Activated CD4-positive, alpha-beta memory T cell treated with anti-CD3 and anti-CD28 coated beads, Interleukin-2, amount 10 ng/mL, durations not matched to agents 7 days and 5 days (primary cell): ENCODE measurements at places on chromosomes 3 and 15. TPM values are rescaled to one million over a fixed set of nuclear protein-coding genes. Genes with fewer than 3 reads are reported as not detected.
A peak's percentile ranks its signal among the peaks of the same experiment; 100 is the strongest.

The SLC24A5 gene
- total RNA-seq: not detected

The JMJD7 gene
- 22.4 TPM for total RNA-seq

The RTP1 gene
- total RNA-seq: not detected

The PCYT1A gene
- 73.3 TPM for total RNA-seq

The MESP1 gene
- 3.5 TPM for total RNA-seq

The RARRES1 gene
- not detected for total RNA-seq

The GOLGA6L9 gene
- 1.4 TPM for total RNA-seq

- DNase-seq: no peak
These were observed 236.6 kb downstream of the FGF12 start for GRCh38 chr3:192490720-192491119.

GRCh38 chr3:46297658-46298423 lies 55.6 kb downstream of the CCR3 start:
- DNase-seq: no peak

DNA sequence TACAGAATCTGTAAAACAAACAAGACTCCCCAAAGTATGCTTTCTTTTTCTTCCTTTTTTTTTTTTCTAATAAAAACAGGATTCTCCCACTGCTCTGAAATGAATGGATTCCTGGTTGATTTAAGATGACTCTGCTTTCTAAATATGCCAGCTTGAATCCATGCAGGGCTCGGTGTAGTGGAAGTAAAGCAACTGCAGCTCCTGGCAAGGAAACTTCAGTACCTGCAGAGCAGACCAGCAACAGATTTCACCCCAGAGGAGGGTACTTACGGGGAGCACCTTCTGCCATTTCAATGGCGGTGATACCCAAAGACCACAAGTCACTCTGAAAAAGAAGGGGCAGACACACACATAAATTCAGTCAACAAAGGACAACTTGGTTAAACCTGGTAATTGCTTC lies 150.5 kb upstream of the SLC2A2 start:
- no peak for DNase-seq

- no peak for DNase-seq
These were observed 672 bp downstream of the NEDD4 start for GRCh38 chr15:55992769-55993110.

DNA sequence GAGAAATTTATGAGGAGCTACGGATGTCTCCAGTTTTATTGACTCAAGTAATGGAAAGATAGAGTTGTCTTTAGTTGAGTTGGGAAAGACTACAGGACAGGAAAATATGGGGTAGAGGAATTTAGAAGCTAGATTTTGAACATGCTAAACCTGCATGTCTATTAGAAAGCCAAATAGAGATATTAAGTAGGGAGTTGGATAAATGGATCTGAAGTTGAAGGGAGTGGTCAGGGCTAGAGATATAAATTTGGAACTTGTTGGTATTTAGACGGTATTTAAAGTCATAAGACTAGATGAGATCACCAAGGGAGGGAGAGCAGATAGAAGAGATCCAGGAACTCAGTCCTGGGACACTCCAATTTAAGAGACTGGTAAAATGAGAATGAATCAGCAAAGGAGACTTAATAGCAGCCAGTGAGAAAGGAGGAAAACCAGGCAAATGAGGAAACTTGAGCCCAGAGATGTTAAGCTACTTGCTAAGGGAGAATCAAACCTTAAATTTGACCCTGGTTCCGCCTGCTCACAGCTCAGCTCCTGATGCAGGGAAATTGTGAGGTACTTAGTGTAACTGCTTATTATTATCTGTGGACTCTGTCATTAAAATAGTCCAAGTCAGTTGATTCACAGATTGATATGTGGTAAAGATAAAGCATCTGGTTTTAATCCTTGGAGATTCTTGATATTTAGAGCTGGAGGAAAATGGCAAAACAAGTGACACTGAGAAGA lies 35.8 kb downstream of the ABI3BP start:
- no peak for DNase-seq

- DNase-seq: no peak
These were observed 130.2 kb upstream of the ATP2B2 start for GRCh38 chr3:10635446-10636076.

DNA sequence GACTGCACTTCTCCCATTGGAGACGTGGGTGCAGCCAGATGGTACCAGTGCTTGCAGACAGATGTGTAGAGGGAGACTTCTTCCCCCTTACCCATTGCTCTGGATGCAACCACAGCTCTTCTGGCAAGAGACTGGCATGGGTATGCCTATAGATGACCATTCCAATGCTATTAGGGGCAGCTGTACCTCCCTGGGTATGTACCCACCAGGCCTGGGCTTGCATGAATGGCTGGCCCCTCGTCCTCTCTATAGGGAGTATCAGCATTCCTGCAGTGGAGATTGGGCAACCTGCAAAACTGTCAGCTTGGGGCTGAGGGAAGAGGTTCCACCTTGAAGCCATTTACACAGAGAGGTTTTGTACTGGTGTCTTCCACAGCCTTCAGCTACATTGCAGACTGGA lies 57.6 kb upstream of the FXR1 start:
- no peak for DNase-seq

- DNase-seq: no peak
These were observed 345.6 kb downstream of the NLGN1 start for GRCh38 chr3:173743111-173743510.

GRCh38 chr15:77470235-77470634 lies 49.5 kb downstream of the HMG20A start:
- no peak for DNase-seq

- DNase-seq: no peak
These were observed 10.8 kb downstream of the CTSH start for GRCh38 chr15:78933823-78934654.

- no peak for DNase-seq
These were observed 62.4 kb downstream of the RAD18 start for GRCh38 chr3:8900869-8901268.

DNA sequence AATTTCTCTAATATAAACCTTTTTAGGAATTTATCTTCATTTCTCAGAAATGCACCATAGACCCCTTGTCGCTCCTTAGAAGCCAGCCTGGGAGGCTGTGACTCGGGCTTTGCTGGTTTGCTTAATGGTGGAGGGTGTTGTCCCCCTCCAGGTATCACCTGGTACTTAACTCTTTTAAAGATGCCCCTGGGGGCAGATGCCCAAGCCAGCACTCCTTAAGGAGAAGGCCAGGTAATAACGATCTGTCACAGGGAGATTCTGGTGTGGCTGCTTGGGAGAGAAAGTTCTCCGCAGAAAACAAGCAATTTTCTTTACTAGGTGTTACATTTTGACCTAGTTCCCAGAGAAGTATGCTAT lies 22.3 kb downstream of the EHD4 start:
- DNase-seq: no peak

- no peak for DNase-seq
These were observed 142.4 kb upstream of the TMC3 start for GRCh38 chr15:81516461-81516860.

DNA sequence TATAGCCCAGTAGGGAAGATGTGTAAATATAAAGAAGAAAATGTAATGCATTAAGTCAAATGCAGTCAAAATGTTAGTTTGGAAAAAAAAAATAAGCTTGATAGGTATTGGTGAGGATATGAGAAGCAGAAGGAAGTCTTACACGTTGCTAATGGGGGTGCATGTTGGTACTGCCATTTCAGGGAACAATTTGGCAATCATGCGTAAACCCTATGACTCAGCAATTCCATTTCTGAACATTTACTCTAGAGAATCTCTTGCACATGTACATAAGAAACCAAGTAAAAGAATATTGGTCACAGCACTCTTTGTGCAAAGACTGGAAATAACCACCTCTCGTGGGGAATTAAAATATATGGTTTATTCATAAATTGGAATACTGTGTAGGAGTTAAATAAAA lies 35.5 kb upstream of the TIMP4 start:
- no peak for DNase-seq

DNA sequence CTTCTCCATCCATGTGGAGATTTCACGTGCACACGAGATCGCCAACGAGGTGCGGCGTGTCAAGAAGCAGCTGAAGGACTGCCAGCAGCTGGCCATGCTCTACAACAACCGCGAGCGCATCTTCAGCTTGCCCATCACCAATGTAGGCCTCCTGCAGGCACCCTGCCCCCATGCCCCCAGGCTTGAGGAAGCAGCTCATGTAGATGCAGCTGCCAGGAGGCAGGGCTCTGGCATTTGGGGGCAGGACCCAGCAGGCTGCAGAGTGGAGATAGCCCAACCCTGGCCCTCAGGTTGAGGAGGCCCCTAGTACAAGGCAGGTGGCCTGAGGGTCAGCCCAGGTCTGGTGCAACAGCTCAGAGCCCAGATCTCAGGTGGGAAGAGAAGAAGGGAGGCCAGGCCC lies 36.4 kb downstream of the DNAH1 start:
- DNase-seq: no peak

- no peak for DNase-seq
These were observed 21.3 kb upstream of the EHD4 start for GRCh38 chr15:41993472-41994170.

GRCh38 chr3:35677797-35678196 lies 38.5 kb downstream of the ARPP21 start:
- DNase-seq: no peak

GRCh38 chr3:45067486-45067885 lies 41.4 kb downstream of the CLEC3B start:
- no peak for DNase-seq

DNA sequence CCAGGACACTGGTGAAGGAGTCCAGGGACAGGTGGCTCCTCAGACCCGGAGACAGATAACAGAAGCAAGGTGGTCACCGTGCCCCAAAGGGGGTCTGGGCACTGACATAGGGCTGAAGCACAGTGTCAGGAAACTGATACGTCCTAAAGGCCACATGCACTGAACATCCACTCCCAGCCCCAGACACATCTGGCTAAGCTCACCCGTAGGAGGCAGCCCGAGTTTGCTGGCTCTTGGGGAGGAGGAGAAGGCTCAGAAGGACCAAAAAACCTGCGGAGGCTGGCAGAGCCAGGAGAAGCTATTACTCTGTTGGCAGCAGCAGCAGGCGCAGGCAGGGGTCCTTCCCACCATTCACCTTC lies 1.2 kb downstream of the CACNA2D2 start:
- no peak for DNase-seq

DNA sequence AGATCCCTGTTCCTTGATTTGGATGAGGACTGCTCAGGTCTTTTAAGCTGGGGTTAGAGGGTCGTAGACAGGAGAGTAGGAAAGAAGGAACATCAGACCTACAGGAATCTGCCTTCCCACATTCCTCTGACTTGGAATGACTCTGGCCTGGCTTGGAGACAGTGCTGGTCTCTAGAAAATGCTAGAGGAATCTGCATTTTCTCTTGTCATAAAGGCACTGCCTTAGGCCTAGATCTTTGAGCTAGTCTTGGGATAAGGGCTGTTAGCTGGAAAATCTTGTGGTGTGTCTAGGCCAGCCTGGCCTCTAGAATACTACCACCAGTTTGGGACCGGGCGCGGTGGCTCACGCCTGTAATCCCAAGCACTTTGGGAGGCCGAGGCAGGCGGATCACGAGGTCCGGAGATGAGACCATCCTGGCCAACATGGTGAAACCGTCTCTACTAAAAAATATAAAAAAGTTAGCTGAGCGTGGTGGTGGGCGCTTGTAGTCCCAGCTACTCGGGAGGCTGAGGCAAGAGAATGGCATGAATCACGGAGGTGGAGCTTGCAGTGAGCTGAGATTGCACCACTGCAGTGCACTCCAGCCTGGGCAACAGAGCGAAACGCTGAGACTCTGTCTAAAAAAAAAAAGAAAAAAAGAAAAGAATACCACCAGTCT lies 17.3 kb upstream of the BSN start:
- no peak for DNase-seq

DNA sequence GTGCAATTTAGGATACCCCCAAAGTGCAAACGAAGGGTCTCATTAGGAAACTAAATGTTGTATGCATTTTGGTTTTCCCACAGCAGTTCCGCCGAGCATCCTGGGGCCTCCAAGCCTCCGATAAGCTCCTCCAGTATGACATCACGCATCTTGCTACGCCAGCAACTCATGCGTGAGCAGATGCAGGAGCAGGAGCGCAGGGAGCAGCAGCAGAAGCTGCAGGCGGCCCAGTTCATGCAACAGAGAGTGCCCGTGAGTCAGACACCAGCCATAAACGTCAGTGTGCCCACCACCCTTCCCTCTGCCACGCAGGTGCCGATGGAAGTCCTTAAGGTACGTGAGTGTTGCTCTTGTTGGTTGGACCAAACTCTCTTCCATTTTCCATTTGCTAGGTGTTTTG lies 120.5 kb upstream of the SAMMSON start:
- no peak for DNase-seq

DNA sequence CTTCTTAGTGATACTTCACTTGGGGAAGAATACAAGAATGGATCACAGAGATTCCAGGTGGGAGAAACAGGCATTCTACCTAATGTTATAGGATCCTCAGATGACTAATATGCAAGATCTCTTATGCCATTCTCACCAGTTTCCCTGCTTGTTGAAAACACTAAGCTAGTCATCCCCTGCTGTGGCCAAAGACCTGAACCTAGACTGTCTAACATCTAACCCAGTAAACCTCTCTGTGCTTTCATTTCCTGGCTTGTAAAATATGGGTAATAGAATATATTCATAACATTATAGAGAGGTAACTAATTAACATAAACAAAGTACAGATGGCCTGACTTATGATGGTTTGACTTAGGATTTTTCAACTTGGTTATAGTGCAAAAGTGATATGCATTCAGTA lies 776.3 kb downstream of the TUSC7 start:
- no peak for DNase-seq

GRCh38 chr3:54169524-54169923 lies 47.2 kb downstream of the CACNA2D3 start:
- no peak for DNase-seq

DNA sequence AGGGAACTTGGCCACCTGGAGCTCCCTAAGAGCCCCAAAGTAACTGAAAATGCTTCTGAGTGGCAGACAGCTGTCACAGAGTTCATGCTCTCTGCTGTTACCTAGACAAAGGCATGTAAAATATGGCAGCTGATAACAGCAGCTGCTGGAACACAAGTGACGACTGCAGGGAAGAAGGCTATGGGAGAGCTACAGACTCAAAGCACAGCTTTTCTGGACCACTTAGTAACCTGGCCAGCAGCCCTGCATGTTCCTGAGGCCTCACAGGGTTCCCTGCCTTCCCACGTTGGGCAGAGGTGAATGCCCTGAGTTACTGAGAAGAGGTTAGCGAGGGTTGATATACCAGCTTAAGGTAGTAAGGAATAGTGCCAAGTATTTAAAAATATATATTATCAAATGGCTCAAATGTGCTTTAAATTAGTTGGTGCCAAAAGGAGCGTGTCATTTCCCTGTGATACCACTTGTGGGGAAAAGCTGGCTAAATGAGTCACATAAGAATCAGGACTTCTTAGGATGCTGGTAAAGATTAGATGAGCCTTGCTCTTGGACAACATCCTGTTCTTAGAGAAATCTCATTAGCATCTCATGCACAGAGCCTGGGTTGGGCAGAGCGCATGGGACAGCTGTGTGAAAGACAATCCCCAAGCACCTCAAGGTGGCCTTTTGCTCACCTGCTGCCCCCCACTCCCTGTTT lies 76.4 kb upstream of the SCN5A start:
- DNase-seq: no peak

- no peak for DNase-seq
These were observed 46.2 kb downstream of the TBL1XR1 start for GRCh38 chr3:177150970-177151627.

GRCh38 chr15:79283252-79284048 lies 928 bp downstream of the ANKRD34C start:
- peak; percentile 40 for DNase-seq

GRCh38 chr3:144394032-144394431 lies 422.4 kb downstream of the DIPK2A start:
- no peak for DNase-seq

GRCh38 chr3:190323246-190323626 lies 990 bp upstream of the CLDN1 start:
- no peak for DNase-seq

- no peak for DNase-seq
These were observed 124.4 kb upstream of the MRPS22 start for GRCh38 chr3:139219463-139219862.

- no peak for DNase-seq
These were observed 96.6 kb downstream of the LRRC3B start for GRCh38 chr3:26719134-26719533.
